Hypothalamus (tissue), 51 donors: ENCODE measurements at places on chromosomes 12 and 14.

GRCh38 chr12:32533971-32534590 lies 134.7 kb downstream of the FGD4 start:
- DNase-seq, result no peak

GRCh38 chr12:59181196-59181777 lies 261.0 kb upstream of the LRIG3 start:
- DNase-seq, result no peak

DNA sequence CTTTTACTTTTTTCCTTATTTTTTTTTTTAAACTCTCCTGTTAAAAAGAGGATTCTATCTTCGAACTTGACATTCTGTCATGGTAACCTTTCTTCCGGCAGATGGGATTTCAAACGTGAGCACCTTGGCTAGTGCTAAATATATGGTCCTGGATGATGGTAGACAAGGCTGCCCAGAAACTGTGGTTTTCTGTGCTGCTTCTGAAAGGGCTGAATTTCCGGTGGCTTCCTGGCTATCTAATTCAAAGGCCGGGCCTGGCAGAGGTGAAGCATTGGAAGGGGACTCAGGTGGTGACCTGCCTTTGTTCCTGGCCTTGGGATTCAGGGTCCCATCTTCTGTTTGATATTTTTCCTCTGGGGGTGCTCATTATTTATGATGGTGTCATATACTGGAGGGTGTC lies 118.6 kb upstream of the MYL2 start:
- DNase-seq, result no peak

- DNase-seq, result no peak
These were observed 18.8 kb upstream of the IAPP start for GRCh38 chr12:21353948-21354347.

GRCh38 chr12:132559652-132560363 lies 50.6 kb downstream of the LRCOL1 start:
- no peak for DNase-seq

GRCh38 chr12:29961231-29961630 lies 177.5 kb upstream of the TMTC1 start:
- no peak for DNase-seq

- DNase-seq, result peak; percentile 19
These were observed 268.1 kb downstream of the EGLN3 start for GRCh38 chr14:33682760-33683159.

DNA sequence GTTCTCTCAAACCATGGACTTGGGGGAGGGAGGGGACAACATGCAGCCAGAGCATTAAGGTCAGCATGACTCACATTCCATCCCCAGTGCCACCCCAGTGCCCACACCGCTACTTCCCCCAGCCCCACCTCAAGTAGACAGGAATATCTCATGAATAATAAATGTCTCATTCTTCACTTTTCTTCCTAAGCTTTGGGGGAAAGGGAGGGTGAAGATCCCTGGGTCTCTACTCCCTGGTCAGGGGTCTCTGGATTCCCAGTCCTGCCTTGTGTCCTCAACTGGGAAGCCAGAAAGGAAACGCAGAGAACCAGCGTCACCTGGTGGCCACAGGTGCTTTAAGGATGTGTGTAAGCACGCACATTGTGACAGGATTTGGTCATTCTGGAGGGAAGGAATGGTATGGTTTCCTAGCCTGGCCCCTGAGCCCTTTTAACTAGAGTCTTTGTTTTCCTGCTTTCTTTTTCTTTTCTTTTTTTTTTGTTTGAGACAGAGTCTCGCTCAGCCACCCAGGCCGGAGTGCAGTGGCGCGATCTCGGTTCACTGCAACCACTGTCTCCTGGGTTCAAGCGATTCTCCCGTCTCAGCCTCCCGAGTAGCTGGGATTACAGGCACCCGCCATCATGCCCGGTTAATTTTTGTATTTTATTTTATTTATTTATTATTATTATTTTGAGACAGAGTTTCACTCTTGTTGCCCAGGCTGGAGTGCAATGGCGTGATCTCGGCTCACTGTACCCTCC lies 3.4 kb downstream of the GPR84 start:
- DNase-seq, result no peak

DNA sequence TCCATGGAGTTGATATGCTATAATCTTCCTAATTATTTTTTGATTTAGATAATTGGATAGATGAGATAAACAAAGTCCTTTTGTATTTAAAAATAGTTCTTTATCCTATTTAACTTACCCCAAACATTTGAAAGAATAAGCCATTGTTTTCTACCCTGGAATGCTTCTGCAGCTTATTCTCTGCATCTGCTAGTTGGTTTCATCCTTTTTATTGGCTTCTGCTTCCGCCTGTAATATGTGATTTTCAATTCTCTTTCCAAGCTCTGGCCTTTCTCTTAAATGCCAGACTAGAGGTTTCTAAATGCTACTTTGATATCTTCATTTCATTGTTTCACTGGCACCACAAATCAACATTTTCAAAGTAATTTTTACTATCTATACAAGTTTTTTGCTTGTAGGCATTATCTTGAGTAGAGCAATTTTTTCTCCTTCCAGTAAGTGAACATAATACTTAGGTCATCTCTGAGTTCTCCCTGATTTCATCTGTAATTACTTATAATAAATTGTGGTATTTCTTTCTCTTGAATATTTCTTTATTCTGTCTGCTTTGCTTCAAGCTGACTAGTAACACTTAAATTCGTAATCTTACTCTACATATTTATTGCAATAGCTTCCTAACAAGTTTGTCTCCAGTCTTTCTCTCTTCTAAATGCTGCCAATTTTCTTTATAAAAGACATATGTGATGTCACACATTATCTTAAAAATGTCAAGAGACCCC lies 958.4 kb downstream of the SLC6A15 start:
- DNase-seq, result no peak

- DNase-seq, result no peak
These were observed 194.3 kb upstream of the RBM19 start for GRCh38 chr12:114160445-114160844.

GRCh38 chr14:76257111-76257803 lies 105.5 kb downstream of the GPATCH2L start:
- no peak for DNase-seq

DNA sequence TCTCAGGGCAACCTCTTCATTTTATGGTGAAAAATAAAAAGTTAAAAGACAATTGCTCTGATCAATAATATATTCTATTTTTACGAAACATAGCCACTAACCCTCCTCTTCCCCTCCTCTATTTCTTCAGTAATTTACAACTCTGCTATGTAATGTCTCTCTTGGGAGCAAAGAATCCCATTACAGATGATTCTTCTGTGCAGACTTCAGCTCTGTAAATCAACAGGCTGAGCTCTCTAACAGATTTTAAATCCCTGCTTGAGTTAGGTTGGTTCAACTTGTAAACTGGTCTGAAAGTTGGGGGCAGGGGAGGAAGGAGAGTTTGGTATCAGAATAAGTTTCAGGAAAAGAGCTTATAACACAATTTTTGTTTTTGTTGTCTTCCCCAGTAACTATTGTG lies 151.0 kb downstream of the SLC25A21 start:
- no peak for DNase-seq

GRCh38 chr14:30153717-30154116 lies 226.1 kb upstream of the PRKD1 start:
- DNase-seq, result no peak

GRCh38 chr12:16349131-16349460 lies 1.7 kb downstream of the MGST1 start:
- no peak for DNase-seq

- DNase-seq, result no peak
These were observed 79.6 kb downstream of the WDR20 start for GRCh38 chr14:102219316-102219715.

DNA sequence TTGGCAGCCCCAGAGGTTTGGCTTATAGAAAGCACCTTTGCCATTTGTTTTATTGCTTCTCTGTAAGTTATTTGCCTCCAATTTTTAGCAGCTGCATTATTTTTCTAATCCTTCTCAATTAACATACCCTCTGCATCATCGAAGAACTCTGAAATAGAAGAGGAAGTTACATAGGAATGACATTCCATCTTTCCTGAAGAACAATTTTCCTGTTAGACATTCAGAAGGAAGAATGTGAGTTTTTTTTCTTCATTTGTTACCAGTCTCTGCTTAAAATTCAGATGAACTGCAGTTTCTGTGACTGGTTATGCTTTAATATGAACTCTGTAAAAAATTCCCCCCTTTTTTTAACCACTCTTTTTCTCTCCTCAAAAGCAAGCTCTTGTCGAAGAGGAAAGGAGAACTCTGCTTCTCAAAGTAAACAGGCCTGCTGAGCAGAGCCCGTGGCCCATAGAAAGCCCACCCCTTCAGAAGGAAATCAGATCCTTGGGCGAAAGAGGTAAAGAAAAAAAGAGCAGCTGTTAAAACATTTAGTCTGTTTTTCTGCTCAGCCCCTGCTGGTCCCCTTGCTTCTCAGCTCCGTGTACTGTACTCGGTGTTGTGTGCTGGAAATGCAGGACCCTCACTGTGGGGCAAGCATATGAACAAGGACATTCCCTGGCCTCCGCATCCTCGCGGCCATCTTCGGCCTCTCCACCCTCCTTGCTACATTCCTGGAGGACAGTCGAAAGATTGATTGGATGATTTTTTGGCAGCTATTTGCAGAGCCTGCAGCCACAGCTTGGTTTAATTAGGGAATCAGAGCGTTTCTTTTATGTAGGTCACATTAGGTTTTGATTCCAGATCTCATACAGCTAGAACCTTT lies 164.4 kb upstream of the LRIG3 start:
- DNase-seq, result no peak

GRCh38 chr12:13505224-13505623 lies 308.7 kb downstream of the EMP1 start:
- DNase-seq, result no peak

DNA sequence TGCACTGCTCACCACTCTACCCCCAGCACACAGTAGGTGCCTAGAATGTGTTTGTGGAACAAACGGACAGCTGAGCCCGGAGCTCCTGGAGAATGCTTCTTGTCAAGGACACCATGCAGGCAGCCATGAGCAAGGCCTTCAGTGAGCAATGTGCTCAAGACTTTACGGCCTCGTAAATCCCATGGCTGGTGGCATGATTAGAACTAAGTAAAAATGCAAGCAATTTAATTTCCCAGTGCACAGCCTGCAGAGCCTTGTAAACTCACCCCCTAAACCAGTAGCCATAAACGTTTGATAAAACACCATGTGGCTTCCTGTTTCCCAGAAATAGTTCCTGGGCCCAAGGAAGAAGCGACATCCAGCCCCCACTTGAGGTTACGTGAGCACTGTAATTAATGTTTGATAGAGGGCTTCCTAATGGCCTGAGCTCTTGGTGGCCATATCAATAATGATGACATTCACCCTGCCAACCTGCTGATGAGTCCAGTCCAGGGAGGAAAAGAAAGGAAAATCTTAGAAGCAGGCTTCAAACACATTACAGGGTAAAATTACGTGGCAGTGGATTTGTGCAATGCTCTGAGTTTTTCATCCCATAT lies 36.4 kb upstream of the FICD start:
- no peak for DNase-seq

GRCh38 chr12:95215949-95216348 lies 1.3 kb downstream of the FGD6 start:
- DNase-seq, result no peak

GRCh38 chr12:49885118-49885517 lies 18.6 kb downstream of the FAIM2 start:
- DNase-seq, result no peak

DNA sequence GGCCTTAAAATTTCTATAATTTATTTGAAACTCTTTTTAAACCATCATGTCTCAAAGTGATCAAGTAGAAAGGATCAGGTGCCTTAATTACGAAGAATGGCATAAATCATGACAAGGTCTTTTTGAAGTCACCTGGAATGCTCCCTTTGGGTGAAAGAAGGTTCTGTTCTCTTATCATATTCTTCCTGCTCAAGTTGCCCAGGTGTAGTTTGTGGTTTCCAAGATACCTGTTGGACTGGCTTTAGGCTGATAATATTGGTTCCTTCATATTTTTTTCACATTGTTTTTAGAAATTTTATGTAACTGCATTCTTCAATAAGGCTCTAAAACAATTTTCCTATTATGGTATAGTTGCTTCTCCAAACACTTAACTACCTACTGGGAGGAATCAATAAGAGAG lies 29.2 kb downstream of the RASSF3 start:
- DNase-seq, result no peak

DNA sequence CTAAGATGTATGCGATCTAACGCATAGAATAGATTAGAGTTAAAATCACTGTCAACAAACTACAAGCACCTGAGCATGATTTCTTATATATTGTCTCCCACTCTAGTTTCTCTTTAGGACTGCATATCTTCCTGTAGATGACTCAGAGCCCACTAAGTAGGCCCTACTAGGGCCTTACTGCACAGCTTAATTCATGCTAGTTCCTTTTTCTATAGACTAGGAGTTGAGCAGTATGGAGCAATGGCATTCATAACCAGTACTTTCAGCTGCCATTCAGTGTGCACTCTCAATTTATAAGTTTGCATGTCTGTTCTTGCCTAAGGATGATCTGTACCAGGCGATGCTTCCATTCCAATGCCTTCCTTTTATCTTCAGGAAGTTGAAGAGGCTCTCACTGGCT lies 103.5 kb downstream of the METTL25 start:
- DNase-seq, result no peak

GRCh38 chr12:911191-911826 lies 38.2 kb downstream of the RAD52 start:
- no peak for DNase-seq

- no peak for DNase-seq
These were observed 161.2 kb downstream of the PLCZ1 start for GRCh38 chr12:18576648-18577047.

- DNase-seq, result no peak
These were observed 1758.1 kb upstream of the SEL1L start for GRCh38 chr14:83291714-83292113.

DNA sequence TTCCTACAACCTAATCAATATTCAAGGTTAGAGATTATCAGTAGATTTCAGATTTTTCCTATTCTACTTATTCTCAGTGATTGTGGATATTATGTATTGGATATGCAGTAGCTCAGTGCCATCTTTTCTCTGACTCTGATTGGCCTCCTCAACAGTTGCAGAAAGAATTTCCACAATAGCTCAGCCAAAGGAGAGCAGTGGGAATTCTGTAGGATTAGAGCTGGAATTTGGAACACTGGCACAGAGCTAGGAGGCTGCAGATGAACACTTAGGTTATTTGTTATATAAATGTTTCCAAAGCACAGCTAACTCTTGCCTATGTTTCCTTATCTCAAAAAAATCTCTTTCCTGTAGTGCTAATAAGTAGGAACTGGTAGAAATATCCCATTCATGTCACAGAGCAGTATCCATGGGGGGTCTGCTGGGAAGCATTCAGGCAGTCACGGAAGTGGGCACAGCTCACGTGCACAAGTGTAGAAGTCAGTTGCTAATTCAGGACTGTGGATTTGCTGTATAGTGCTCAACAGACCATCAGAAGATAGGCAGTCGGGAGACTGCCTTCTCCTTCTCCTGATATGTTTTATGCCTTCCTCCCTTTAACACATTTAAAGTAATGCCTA lies 116.2 kb upstream of the TMEM260 start:
- no peak for DNase-seq

- no peak for DNase-seq
These were observed 154.0 kb downstream of the NDUFA12 start for GRCh38 chr12:94849411-94849976.
